Lower leg skin (tissue), 4 donors: ENCODE measurements at places on chromosomes 6 and 20. TPM values are rescaled to one million over a fixed set of nuclear protein-coding genes. Genes with fewer than 3 reads are reported as not detected.

- no peak for DNase-seq
Measured at GRCh38 chr20:33559212-33559611, 69.3 kb downstream of the CBFA2T2 start.

GRCh38 chr6:145042559-145042958, 692.8 kb downstream of the EPM2A start:
- no peak for DNase-seq

DNA sequence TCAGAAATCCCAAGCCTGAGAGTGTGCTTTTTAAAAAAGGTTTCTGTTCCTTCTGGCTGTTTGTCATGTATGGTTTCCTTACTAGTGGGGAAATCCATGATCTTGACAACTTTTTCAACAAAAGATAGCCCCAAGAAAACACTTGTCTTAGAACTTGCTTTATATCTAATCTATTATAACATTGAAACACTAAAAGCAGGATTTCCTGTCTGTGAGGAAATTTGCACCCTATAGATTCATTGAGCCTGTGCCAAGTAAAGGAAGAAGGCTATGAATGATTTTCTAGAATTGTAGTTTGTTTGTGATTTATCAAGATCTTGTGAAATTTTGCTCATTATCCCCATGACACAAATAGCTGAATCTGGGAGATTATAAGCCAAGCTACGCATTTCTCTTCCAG, 238.6 kb upstream of the RIN2 start:
- DNase-seq: no peak

PREX1 gene
- 7.6 TPM for total RNA-seq

DNA sequence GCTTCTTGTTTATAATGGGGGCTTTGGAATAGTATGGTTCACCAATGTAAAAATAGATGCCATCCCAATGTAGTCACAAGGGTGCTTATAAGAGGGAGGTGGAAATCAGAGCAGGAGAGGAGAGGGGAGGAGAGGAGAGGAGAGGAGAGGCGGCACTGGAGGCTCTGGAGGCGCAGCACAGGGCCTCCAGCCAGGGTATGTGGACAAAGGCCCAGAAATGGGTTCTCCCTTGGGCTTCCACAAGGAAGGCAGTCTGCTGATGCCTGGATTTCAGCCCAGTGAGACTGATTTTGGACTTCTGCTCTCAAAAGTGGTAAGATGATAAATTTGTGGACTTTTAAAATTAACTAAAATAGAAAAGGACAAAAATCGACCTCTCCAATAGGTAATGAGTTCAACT, 116.8 kb downstream of the RNASET2 start:
- no peak for DNase-seq

COL9A1 gene
- total RNA-seq: not detected

DNA sequence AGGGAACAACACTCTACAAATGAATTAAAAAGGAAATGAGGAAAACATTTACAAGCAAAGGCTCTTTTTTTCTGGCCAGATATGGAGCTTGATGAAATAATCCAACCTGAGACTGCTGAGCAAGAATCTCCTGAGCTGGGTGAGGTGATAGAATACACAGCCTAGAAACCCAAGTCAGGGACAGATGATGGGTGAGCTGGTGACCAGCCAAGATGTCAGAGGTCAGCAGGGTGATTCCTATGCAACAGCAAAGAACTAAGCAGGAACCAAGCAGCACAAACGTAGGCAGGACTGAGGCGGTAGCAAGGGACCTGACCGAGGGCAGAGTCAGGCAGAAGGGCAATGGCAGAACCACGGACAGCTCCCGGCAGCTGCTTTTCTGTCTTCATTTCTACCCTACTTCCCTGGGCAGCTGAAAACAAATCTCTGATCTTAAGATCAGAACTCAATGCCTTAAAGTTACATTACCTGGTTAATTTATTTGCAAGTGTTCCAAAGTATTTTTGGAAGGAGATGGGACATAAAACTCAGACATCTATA, 75.1 kb downstream of the CDC40 start:
- no peak for DNase-seq

DNA sequence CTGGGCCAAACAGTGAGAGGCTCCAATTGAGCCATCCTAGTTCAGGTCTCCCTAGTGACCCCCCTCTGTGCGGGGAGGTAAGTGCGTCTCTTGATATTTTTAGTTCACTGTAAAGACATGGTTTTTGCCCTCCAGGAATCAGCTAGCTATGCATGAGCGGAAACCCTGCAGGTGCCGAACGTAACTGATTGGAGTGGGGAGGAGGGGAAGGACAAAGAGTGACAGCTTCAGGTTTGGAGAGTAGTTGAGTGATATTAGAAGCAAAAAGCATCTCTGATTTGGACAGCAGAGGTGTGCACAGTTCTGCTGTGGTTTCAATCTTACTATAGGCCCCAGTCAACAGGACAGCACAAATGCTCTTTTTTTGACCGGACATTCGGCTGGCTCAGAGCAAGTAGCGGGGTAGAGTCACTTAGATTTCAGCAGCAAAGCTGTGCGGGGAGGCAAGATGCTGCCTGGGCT, 31.8 kb downstream of the TBC1D7 start:
- DNase-seq: peak; percentile 52

DNA sequence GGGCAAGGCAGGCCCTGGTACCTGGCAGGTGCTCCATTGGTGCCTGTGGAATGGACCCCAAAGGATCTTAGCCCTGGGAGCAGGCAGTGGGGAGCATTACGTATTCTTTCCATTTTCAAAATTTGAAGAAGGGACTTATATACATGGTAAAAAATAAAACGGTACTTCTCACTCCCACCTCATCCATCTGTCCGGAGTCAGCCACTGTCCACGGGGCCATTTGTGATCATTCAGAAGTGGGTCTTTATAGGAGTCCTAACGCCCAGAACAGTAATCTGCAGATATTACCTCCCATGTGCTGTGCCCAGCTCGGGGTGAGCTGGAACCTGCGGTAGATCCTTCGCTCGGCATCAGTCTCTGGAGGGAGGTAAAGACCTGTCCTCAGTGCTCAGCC, 110.4 kb downstream of the SYCP2 start:
- peak; percentile 11 for DNase-seq

GRCh38 chr20:34815636-34816035, 9.8 kb downstream of the NCOA6 start:
- DNase-seq: no peak
